ENCODE measurements at places on chromosomes 6 and 20.

DNA sequence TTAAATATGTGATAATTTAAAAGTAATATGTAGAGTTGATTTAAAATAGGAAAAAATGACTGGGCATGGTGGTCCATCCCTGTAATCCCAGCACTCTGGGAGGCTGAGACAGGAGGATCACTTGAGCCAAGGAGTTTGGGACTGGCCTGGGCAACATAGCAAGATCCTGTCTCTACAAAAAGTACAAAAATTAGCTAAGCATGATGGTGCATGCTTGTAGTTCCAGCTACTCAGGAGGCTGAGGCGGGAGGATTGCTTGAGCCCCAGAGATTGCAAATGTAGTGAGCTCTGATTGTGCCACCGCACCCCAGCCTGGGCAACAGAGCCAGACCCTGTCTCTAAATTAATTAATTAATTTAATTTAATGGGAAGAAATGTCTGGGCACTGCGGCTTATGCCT is 44.2 kb upstream of the CDYL start:
- no peak for DNase-seq

GRCh38 chr6:13302291-13302690 is 26.0 kb downstream of the TBC1D7 start:
- peak; percentile 75 for DNase-seq

DNA sequence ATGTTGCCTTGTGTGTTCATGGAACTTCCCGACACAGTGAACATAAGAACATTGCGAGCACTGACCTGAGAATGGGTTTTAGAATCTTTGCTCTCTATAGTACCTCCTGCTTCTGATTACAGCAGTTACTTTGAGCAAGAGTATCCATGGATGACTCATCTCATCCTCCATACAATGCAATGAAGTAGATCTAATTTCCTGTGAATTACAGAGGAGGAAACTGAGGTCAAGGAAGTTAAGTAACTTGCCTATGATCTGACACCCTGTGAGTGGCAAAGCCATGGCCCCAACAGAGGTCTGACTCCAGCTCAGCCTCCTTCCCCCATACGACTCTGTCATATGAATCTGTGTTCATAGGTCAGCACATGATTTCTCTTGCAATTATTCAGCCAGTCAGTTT is 518.1 kb downstream of the TFAP2A start:
- DNase-seq, result no peak

DNA sequence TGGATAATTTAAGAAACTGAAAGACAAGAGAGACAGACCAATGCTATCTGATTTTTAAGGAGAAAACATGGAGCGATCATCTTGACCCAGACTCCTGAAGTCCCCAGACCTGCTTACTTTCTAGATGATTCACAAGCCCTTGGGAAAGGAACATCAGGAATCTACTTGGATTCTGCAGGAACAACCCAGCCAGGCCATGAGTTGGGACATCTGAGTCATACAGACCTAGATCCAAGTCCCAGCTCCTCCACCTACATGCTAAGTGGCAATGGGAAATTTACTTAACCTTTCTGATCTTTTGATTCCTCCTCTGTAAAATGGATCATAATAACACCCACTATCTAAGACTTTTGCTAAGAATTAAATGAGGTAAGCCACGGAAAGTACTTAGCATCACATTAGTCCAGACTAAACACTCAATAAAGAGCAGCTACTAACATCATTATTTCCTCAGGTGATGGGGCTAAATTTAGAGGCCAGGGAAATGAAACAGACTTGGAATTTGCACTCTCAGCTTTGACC is 61.0 kb upstream of the MAFB start:
- no peak for DNase-seq

- no peak for DNase-seq
Observed at GRCh38 chr6:98280492-98280891, 553.9 kb upstream of the POU3F2 start.

- no peak for DNase-seq
Observed at GRCh38 chr20:7926767-7927166, 13.5 kb downstream of the HAO1 start.

GRCh38 chr6:52522151-52522626 is 54.7 kb downstream of the TRAM2 start:
- DNase-seq, result no peak

- no peak for DNase-seq
Observed at GRCh38 chr20:57829805-57830514, 120.1 kb upstream of the PMEPA1 start.

DNA sequence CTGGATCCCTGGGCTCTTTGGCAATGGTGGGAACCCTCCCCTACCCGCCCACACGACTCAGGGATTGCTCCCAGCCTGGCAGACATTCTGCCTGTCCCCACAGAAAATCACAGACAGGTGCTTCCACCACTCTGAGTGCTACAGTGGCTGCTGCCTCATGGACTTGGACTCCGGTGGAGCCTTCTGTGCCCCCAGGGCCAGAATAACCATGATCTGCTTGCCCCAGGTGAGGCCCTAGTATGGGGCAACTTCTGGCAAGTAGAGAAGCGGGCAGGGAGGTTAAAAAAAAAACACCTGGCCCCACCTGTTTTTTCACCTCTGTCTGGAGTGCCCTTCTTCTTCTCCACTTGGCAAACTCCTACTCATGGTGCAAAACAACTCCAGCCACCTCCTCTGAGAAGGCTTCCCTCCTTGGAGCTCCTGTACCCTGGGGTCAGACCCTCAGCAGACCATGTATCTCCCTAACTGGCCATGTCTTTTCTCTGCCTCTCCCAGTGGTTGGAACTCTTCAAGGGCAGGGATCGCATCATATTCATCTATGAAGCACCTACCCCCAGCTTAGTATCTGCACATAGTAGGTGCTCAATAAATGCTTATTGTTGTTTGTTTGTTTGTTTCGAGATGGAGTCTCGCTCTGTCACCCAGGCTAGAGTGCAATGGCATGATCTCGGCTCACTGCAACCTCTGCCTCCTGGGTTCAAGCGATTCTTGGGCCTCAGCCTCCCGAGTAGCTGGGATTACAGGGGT is 1.1 kb downstream of the CLPSL2 start:
- no peak for DNase-seq

- DNase-seq, result no peak
Observed at GRCh38 chr6:37432590-37432915, 468 bp upstream of the CMTR1 start.

DNA sequence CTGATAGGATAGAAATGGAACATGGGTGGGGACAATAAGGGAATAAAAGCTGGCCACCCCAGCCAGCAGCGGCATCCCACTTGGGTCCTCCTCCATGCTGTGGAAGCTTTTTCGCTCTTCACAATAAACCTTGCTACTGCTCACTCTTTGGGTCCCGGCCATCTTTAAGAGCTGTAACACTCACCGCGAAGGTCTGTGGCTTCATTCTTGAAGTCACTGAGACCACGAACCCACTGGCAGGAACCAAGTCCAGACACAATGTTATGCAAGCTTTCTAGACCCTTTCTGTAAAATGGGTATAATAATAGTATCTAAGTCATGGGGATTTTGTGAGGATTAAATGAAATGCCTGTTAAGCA is 48.9 kb upstream of the EZR start:
- DNase-seq, result no peak
